ENCODE measurements at places on chromosomes 1 and 21.

GRCh38 chr1:214022810-214023425 lies 35.1 kb downstream of the PROX1 start:
- no peak for DNase-seq

DNA sequence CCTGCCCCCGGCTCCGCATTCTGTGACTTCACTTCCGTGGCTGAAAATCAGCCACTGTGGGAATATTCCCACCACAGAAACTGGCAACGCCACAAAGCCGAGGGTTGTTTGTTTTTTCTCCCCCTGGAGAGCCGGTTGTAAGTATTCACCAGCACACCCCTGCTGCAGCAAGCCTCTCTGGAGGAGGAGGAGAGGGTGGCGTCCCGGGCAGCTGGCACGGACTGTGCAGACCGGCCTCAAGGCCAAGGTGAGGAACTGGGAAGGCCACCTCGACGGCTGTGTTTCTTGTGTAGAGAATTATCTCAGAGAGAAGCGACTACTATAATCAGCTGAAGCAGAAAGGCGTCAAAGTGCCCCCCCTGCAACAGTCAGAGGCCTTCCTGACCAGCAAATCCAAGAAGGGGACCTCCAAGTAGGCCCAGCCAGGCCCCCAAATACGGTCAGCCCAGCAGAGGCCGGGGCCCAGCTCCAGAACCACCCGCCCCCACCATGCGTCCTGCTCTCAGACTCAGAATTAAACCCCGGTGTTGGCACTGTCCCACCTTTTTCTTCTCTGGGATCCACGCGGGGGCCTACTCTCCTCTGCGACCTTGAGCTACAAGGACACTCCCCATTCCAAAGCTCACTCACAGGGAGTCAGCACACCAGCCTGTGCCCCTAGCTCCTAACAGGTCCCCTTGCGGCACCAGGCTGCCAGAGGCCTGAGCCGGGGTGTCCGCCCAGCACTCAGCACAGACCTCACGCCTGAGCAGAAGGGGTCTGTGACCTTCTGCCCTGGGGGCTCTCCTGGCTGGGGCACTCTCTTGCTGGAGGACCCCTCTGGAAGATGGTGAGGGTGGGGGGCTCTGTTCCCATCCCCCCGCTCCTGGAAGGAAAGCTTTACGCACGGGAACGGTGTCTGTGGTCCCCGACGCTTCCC lies 1.2 kb upstream of the SMIM1 start:
- no peak for DNase-seq

DNA sequence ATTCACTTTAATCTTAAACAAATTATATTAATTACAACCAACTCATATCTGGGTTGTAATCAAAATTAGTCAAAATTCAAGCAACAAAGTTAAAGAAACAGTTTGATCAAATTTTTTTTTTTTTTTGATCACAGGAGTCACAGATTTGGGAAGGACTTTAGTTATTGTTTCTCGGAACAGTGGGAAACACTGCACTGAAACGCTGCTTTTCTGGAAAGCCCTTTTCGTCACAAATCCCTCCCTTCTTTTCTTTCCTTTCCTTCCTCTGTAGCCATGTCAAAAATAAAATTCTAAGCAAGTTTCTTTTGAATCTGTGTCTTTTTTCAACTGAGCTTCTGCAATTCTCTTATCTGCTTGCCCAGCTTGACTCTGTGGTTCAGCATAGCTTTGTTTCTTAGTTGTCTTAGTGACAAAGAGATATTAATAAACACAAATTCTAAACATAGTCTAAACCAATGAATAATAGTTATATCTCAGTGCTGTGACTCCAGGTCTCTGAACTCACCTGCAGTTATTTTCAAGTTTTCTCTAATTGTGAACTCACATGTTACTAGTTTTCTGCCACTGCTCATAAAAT lies 53.8 kb downstream of the PTGS2 start:
- no peak for DNase-seq

- DNase-seq: no peak
Observed at GRCh38 chr1:219402925-219403324, 210.0 kb downstream of the ZC3H11B start.

DNA sequence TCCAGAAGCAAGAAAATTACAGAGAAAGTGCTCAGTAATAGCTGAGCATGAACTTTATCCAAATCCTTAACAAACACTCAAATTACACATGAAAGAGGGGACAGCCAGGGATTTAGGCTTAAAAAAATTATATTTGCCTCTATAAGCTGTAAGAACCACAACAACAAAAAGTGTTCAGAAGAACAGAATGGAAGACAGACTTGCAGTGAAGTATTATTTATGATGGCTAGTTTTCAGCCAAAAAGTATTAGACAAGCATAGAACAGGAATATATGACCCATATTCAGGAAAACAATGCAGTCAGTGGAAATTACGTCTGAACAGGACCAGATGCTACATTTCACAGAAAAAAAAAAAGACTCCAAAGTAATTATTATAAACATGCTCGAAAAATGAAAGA lies 1246.3 kb downstream of the NCAM2 start:
- DNase-seq: no peak

GRCh38 chr1:59005491-59006288 lies 221.8 kb upstream of the JUN start:
- DNase-seq: no peak

Measured in stimulated activated CD4-positive, alpha-beta T cell treated with anti-CD3 and anti-CD28 coated beads, Interleukin-15, amount 100 ng/mL, for 1 hour (primary cell).